ENCODE measurements at places on chromosomes 13 and 19.

- DNase-seq = no peak
Observed at GRCh38 chr19:35395382-35396199, 24.7 kb downstream of the GPR42 start.

DNA sequence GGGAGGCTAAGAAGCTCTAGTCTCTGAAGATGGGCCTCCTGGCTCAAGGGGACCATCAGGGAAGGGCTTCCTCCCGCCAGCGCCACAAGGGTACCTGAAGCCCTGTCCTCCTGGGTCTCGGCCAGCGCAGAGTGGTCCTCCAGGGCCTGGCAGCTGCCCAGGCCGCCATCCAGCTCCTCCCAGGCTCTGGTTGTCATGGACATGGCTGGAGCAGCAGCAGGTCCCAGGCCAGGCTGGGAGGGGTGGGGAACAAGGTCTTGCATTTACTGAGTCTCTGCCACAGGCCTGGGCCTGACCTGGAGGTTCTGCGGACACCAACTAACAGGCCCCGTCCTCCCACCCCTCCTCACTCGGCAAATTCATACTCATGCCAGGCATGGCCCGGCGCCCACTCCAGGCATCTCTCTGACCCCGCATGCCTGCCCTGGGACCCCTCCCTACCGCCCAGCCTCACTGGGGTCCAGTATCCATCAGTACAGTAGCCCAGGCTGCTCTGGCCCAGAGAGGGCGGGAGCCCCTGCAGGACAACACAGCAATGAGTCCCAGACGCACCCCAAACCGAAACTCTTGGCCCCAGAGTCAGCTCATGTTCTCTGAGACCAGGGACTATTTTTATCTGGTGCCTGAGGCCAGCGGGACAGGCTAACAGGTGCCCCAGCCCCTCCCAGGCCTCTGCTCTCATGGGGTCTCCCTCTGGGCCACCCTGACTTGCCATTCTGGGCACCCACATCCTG is 938 bp downstream of the JSRP1 start:
- DNase-seq = no peak

DNA sequence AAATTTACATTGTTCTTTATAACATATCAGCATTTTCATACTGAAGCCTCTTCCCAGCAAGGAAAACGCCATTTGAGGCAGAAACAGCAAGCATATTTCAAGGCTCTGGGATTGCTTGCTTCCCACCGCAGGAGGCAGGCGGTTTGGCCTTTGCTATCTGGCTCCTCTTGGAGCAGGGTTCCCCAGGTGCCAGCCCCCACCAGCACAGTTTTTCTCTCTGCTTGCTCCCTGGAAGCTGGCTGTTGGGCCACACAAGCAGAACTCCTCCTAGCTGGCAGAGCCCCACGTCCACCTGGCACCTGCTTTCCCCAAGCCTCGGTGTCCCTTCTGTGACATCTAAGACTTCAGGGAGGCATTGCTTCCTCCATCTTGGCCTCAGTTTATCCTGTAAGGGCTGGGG is 16.7 kb downstream of the GATAD2A start:
- no peak for DNase-seq

- DNase-seq = no peak
Observed at GRCh38 chr13:29589967-29590366, 5.5 kb downstream of the SLC7A1 start.

DNA sequence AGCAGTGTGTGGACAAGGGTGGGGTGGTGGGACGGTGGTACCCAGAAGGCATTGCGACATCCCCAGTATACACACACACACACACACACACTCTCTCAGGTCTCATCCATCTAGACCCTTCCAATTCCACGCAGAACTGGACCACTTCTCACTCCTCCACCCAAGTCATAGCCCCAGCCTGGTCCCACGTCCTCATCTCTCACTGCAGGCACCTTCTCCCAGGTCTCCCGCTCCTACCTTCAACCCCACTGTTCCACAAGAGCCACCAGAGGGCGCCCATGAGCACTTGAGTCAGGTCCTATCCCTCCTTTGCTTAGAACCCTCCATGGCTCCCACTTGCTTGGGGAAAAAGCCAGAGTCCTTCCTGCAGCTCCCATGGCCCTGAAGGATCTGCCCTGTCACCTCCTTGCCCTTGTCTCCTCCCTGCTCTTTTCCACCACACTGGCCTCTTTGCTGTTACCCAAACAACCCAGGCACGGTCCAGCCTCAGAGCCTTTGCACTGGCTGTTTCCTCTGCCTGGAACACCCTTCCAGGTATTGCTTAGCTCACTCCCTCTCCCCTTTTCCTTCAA is 62.6 kb downstream of the IER2 start:
- DNase-seq = peak; percentile 66

DNA sequence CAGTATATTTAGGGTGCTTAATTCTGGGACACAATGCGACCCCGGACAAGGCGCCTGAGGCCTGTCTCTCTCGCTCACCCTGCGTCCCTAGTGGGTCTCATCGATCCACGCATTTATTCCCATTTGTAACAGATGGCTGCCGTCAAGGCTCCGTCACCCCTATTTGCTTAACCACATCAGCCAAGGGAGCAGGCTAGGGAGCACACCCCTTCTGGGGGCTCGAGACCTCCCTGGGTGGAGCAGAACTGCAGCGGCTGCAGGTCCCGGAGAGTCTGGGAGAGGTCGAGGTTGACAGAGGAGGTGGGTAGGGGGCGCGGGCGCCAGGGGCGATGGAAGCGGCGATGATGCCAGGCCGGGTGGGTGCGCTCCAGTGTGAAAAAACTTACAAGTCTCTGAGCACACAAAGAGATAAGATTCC is 507 bp downstream of the ALG5 start:
- DNase-seq = no peak

- DNase-seq = no peak
Observed at GRCh38 chr19:46202426-46202825, 27.1 kb upstream of the IGFL1 start.

Data from activated CD4-positive, alpha-beta T cell treated with anti-CD3 and anti-CD28 coated beads for 24 hours (primary cell).